Stimulated activated CD4-positive, alpha-beta T cell treated with anti-CD3 and anti-CD28 coated beads, Interleukin-1b, Interleukin-23, amount 100 ng/mL, for 48 hours (primary cell): ENCODE measurements at places on chromosomes 1 and 21.

DNA sequence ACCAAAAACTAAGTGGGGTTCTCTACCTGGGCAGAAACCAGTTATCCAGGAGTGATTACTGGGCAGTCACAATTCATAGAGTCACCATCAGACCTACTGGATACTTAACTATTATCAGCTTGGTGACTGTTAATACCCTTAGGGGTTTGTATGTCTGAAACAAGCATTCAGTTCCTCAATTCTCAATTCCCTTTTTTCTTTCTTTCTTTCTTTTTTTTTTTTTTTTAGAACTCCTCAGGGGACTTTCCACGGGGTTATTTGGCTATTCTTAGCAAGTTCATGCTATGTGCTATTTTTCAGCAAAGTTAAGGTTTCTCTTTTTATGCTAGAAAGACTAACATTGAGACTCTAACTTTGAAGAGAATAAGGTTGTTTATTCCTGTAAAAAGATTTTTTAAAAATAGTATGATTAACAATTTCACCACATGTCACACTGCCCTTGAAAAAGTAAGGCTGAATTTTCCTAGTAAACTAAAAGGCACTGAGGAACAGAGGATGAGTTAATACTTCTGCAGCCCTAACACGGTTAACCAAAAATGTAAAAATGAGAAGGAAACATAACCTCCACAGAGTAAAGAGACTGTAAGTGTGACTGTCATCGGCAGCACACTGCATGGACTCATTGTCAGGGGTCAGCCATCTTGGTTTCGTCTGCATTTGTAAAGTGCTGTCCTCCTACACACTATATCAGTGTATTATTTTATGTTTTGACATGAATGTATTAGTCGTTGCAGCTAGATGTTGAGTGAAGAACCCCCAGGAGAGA, 310.2 kb downstream of the NTNG1 start:
- DNase-seq: no peak

GRCh38 chr21:23445307-23445706, 2162.0 kb downstream of the MRPL39 start:
- no peak for DNase-seq

DNA sequence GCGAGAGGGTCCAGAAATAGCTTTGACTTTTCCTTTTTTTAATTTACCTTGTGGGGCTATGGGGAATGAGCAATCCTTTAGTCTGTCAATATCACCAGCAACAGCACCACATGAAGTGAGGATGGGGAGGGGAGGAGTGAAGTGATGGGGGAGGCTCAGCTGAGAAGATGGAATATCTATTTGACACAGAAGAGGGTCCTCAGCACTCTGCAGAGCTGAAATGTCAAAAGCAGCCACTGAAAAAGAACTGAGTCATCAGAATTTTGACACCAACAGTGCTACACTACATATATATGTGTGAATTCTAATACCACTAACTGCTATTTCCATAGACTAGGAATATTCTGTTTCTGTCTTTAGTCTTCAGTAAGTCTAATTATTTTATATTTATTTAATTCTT, 427.0 kb upstream of the PBX1 start:
- no peak for DNase-seq

- DNase-seq: no peak
Measured at GRCh38 chr1:185241127-185241526, 75.9 kb downstream of the IVNS1ABP start.

DNA sequence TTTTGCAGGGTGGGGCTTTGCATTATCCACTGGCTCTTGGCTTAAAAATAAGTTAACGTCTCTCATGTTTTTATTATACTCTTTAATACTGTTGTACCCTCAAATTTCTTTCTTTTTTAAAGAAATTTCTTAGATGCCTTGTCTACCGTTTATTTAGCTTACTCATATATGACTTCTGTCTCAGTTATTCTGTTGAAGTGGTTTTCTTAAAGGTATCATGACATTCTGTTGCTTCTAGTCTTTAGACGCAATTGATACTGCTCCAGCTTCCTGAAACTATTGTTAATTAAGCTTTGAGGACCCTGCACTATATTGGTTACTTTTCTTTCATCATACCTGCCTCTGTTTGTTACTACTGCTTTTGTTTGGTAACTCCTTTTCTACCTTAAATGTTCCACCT, 11.7 kb downstream of the PKN2 start:
- no peak for DNase-seq

- DNase-seq: no peak
Measured at GRCh38 chr1:119924948-119925898, 28.9 kb upstream of the ADAM30 start.

DNA sequence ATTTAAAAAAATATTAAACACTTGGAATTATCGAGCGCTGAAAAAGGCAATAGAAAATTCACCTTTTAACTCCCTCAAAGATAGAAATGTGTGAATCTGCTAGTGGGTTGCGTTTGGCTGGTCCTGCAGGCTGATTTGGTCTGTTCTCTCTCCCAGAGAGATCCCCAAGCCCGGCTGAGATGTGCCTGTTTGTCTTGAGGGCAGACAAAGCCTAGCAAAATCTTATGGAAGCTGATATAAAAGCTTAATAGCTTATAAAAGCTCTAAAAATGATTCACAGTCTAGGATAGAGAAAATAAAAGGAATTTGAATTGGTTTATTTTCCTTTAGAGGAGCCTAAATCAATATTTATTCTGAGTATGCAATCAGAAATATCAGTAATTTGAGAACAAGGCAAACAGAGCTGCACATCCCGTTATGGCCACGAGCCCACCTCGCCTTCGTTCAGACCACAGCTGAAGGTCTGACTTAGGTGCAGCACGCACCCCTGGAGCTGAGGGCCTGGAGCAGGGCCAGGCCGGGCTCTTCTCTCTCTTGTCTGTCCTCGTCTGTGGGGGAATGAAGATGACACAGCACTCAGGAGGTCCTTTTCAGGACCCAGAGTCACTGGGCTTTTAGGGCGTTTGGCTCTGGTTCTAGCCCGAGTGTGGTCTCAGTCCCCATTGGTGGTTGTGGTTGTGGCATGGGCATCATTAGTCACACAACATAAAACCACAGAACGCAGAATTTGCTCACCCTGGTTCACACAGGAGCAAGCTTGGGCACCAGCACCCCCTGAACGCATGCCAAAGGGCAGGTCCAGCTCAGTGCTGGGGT, 18.6 kb downstream of the PDE9A start:
- DNase-seq: no peak

DNA sequence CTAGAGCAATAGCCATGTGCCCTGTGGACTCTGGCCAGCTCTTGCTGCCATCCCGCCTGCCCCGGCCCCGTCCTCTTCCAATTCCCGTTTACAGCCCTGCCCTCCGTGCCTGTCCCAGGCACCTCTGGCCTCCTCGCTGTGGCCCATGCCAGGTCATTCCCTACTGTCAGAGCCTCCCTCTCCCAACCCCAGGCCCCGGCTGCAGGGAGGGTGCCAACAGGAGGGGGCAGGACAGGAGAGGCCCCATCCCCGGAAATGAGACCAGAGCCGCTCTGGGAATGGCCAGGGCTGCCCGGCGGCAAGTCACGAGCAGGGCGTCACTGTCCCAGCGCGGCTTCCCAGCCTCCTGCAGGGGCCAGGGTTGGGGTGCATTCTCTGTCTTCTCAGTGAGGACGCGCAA, 23.5 kb upstream of the TSPEAR start:
- no peak for DNase-seq

GRCh38 chr1:219651993-219652392, 39.1 kb upstream of the ZC3H11B start:
- no peak for DNase-seq

DNA sequence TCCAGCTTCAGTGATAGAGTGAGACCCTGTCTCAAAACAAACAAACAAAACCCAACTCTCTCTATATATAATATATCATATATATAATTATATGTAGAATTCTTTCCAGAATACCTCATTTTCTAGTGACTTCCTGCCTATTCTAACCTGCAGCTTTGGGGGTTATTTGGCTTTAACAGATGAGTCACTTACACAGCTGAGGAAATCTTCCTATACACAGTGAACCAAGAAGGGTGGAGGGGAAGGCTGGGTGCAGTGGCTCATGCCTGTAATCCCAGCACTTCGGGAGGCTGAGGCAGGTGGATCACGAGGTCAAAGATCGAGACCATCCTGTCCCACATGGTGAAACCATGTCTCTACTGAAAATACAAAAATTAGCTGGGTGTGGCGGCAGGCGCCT, 9.2 kb downstream of the RAB29 start:
- no peak for DNase-seq
